ENCODE measurements at places on chromosomes 7 and 10.

DNA sequence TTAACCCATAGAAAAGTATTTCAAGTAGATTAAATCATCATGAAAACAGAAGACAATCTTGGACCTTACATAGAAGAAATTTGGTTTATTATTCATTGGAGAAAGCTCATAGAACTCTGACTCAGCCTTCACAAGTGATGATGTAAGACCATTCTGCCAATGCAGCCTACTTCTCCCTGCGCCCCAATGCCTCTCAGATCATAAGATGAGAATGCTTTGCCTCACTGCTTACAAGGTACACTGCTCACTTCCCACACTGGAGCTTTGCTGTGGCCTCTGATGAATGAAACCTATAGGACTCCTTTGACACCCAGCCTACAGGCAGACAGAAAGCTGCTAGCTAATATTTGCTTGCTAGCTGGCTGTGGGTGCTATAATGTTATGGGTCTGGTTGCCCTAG, 569.4 kb upstream of the STEAP1 start:
- no peak for DNase-seq

DNA sequence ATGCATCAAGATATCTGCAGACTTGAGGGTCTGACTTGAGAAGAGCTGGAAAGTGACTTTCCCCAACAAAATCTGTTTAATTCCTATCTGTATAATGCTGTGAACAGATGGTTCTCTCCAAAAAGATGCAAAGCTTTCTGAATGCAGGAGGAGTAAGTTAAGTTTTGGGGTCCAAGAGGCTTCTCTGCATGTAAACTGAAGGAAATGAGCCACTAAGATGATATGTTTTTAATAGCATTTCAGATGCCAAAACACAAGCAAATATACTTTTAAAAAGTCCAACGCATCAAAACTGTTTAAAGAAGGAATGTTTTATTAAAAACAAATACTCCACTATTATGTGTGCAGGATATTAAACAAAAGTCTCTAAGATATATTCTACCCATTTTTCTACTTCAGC, 137.0 kb downstream of the STRA8 start:
- DNase-seq, result no peak

GRCh38 chr10:79502561-79503309, 9.6 kb upstream of the EIF5AL1 start:
- DNase-seq, result no peak

DNA sequence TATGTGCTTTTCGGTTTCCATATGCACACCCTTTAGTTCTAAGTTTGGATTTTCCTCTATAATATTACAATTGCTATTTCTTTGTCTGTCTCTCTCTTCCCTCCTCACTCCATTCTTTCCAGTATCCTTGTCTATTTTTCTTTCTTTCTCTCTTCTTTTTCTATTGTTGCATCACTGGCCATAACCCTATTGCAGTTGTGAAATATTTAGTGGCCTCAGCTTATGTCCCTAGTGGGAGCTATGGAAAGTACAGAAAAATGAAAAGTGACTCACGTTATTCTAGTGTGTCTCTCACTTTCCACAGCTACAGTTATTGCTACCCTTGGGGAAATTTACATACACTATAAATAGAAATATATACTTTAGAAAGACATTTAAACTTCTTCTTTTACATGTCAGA, 59.1 kb downstream of the CNTNAP2 start:
- DNase-seq, result no peak

GRCh38 chr10:119542988-119543813, 682 bp upstream of the RGS10 start:
- DNase-seq, result peak; percentile 41

GRCh38 chr10:24333736-24334135, 124.8 kb downstream of the KIAA1217 start:
- DNase-seq, result no peak

DNA sequence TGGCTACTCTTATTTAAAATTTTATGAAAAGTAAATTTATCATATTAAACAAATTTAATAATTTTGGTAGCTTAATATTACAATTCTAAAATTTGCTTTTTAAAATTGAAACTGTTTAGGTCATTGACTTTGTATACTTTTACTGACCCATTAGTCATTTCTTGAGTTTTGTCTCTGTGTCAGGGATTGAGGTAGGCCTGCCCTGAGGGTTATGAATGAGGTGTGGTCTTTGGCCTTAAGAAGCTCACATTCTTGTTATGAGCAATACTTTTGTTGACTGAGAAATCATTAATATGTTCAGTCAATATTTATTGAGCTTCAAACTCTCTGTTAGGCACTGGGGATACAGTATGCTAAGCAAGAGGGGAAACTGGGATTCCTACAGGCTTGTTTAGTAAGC, 47.0 kb upstream of the RPA3 start:
- DNase-seq, result no peak

DNA sequence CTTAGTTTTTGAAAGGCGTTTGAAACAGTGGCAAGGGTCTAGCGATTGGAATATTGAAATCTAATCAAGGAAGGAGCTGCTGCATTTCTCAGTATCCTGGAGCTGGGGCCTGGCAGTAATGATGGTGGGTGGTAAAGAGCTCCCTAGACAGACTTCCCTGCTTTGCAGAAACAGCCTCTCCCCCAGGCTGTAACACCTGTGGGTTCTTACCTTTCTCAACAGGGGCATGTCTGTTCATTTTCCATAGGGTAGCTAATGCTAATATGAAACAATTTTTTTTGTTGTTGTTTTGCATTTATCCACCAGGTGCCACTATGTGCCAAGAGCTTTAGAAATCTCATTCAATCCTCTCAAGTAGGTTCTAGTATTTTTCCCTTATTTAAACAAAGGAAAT, 345.5 kb downstream of the REEP3 start:
- DNase-seq, result no peak

- no peak for DNase-seq
These were observed 7.5 kb downstream of the SNX13 start for GRCh38 chr7:17932770-17933169.

DNA sequence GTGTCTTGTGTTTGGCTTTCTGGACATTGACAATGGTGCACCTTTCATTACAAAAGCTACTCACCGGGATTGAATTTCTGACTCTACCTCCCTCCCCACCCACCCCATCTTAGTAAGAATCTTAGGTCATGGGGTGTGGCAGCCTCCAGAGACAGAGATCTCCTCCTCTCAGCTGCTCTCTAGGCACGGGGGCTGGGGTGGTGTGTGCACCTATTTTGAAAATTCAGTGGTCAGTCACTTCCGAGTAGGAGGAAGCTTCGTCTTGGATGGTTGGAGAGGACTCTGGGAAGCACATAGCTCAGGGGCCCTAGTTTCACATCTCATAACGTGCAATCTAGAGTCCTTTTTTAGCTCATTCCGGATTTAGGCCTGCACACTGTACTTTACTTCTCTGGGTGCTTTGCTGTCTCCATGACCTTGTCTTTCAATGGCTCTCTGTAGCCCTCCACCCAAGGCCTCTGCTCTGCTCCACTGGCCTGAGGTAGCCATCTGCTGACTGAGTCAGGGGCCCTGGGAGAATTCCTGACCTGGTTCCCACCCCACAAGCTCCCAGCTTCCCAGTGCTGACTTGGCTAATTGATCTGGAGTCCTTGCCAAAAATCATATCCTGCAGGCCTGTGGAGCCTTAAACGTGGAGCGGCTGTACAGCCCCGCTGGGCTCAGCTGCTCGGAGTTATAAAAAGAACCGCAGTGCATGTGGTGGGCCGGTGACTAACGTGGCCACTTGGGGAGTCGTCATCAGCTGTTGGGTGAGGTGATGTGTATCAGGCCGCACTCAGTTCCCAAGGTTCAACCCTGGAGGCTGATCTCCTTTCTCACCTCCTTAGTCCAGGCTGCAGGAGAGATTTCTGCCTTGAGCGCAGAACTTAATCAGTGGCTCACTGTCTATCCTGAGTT, 19.3 kb upstream of the ADAMTS14 start:
- no peak for DNase-seq

DNA sequence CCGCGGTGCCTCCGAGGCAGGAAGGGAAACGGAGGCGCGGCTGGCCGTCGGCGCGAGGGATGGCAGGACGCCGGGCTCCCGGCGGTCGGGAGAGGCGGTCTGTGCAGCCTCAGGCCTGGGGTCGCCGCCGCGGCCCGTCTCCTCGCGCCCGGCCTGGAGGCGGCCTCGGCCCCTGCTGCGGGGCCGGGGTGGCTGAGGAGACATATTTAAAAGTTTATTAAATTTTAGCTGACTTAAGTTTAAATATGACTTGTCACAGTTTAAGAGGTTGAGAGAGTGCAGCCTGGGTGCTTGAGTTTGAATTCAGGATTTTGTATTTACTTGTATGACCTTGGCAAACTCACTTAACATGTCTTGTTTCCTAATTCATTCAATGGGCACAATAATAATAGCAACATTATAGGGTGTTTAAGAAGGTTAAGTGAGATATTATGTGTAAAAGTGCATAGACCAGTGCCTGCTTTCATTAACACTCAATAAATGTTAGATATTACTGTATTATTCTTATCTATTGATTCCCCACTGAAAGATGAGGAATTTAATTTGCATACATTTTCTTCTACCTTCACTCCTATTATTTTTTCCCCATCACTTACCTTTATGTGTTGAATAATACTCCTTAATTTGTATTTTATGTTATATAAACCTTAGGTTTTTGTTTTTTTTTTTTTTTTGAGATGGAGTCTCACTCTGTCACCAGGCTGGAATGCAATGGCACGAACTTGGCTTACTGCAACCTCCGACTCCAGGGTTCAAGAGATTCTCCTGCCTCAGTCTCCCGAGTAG, 718 bp downstream of the DYNC2I1 start:
- no peak for DNase-seq

GRCh38 chr10:7832060-7832459, 13.8 kb downstream of the TAF3 start:
- no peak for DNase-seq

- no peak for DNase-seq
These were observed 108.7 kb downstream of the ITIH5 start for GRCh38 chr10:7558036-7558435.

GRCh38 chr10:16689227-16689626, 128.0 kb downstream of the RSU1 start:
- DNase-seq, result no peak

GRCh38 chr7:112610636-112611035, 129.8 kb downstream of the LSMEM1 start:
- DNase-seq, result no peak

GRCh38 chr7:27714831-27715444, 25.0 kb upstream of the TAX1BP1 start:
- no peak for DNase-seq

DNA sequence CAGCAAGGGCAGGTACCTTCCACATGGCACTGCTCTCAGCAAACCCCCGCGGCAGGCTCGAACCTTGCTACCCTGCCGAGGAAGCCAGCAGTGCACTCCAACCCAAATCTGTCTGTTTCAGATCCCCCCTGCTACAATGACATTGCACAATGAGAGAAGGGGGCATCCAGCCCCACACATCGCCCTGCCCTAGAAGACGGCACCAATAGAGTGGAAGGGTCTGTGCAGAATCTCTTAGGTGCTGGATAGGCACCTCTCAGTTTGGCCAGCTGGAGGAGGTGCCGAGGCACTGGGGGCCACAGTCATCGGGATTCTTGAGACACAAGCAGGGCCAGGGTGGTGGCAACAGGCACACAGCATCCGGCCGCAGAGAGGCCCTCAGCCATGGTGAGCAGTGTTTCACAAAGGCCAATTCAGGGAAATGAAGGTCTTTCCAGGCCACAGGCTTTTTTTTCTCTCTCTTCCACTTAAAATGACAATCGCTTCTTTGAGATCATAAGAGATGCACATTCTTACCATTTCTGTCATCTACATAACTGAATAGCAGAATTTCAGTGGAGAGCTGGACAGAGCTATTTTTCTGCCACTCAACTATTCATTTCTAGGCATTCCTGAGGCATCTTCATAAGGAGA, 281.3 kb downstream of the TNS3 start:
- DNase-seq, result no peak

DNA sequence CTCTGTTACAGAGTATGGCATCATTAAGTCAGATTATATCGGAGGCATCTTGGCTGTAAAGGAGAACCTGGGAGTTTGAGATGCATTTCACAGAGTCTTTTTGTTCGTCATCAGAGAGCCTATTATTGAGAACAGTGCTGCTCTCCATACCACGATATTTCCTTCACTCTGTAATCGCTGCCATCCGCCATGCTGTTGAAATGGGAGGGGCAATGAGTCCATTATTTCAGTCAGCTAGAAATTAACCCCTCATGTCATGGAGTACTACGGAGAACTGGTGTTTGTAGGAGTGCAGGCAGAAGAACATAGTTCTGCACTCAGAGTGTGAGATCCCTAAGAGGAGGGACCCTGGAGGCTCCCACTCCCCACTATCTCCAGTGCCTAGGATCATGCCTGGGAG, 59.2 kb downstream of the SLC16A12 start:
- no peak for DNase-seq

DNA sequence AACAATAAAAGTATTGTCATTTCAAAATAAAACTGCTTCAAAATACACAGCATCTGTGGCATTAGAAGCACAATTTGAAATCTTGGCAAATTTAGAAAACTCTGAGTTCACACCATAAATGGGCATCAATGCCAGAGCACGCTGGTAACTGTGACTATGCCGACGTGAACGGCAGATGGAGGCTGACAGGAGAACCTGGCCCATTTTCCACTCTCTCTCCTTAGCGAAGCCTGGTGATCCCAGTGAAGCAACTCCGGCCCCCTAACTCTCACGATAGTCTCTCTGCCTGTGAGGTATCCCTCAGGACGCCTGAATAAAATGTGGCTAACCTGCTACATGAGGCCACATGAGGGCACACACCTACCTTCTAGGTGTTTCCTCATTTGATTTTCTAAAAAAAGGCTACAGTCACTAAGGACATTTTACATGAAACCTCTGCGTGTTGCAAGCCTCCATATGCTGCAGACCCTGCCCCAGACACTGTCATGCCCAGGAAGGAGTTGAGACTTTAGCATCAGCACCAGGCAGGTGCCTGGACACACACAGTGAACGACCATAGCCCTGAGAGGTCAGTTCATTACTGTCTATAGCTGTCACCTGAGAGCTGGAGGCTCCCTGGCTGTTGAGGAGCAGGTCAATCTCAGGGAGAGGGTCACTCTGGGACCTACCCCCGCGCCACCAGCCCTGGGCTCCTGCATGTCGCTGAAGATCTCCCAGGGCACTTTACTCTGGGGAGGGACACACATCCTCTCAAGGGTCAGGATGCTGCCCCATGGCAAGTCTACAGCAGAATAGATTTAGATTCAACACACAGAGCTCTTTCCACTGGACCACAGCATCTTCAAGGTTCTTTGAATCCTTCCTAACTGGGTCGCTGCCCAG, 62.9 kb upstream of the CAMK2B start:
- no peak for DNase-seq

DNA sequence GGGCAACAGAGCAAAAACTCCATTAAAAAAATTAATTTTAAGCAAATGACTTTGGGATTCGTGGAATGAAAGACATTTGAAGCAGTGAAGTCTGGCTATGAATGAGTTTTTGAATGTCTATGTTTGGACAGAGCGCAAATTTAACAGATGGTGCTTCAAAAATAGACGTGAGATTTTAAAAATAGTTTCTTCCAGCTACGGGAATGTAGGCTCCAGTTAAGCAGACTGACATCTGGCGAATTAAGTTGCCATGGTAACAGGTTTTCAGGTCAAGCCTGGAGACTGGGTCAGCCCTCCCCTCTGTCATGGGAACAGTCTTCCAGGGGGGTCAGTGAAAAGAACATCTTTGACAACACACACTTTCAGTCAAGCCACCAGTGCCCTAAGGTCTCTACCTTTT, 62.0 kb downstream of the MYOF start:
- no peak for DNase-seq

Measured in stimulated activated CD8-positive, alpha-beta memory T cell treated with anti-CD3 and anti-CD28 coated beads, Interleukin-2, amount 100 ng/mL, for 48 hours (primary cell).